ENCODE measurements at places on chromosomes 5 and 9.

GRCh38 chr5:133450286-133450685 is 162.1 kb downstream of the FSTL4 start:
- DNase-seq, result no peak

GRCh38 chr9:33285502-33285901 is 4.8 kb upstream of the NFX1 start:
- no peak for DNase-seq

DNA sequence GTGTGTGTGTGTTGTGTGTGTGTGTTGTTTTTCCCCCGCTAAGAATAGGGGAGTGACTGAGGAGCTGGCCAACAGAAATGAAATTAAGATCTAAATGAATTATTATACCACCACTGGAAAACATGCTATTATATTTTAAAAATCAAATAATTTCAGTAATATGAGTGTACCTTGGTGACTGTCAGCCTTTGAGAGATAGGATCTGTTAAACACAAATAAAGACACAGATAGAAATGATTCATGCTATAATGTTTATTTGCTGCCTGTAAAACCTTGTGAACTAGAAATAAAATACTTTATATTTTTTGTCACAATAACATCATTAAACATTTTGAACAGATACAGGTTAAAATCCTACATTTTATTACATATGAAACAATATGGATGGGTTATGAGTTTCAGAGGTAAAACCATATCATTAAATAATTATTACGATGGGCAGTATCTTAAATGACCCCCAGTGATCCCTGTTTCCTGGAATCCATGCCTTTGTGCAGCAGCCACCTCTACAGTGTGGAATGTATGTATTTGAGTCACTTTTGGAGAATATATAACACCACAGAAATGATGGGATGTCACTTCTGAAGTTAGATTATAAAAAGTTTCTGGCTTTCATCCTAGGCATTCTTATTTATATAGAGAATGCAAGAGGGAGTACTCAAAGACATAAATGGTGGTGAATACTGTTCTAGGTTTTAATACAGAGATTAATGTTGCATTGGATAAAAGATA is 617.2 kb downstream of the CDH18 start:
- DNase-seq, result no peak

- DNase-seq, result no peak
Measured at GRCh38 chr9:92615790-92616189, 54.1 kb downstream of the IPPK start.

DNA sequence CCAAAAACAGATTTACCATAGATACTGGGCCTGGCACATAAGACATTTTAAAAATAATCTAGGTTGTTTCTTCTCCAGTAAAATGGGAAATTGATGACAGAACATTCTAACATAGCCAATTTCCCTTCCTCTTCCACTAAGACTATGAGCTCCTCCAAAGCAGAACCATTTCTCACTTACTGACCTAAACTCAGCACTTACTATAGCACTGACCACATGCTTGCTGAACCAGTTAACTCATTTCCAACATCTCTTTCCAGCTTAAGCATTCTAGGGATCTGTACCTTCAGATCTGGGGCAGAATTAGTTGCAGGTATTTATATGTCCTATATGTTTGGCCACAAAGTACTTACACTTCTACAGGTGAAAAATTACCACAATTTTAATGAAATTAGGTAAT is 58.9 kb downstream of the TTC39B start:
- no peak for DNase-seq

- DNase-seq, result no peak
Measured at GRCh38 chr9:5089737-5090136, 95.7 kb downstream of the INSL6 start.

DNA sequence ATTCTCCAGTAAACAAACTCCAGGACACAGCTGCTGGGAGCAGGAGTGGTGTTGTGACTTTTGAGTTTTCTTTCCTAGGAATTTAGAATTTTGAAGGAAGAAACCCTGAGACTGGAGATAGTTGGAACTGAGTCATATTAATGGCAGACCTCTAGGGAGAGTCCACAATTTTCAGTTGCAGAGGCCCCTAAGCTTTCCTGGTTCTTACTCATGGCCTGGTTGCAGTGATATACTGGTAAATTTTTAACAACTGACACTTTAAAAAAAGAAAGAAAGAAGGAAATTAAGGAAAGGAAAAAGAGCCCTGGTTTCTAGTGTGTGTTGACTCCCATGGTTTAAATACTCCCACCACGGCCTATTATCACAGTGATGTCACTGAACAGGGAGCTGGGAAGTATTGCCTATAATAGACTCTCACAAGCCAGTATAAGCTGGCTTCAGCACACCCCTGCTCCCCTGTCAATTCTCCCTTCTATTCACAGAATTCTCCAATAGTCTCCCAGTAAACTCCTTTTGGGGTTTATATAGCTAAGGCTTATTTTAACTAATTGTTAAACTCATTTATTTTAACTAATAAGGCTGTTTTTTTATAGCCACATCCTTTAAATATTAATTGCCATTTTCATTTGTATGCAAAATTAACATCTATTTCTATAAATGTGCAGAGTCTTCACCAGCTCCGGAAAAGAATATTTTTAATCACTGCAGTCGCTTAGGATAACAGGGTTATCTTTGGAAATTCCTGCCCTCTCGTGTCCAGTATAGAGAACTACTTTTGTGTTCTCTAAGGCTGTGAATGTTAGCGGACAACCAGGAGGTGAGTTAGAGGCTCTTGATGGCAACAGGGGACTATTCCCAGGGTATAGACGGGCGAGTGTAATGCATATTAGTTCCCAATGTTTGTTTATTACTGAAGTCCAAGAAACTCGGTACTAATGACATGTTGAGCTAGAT is 59.7 kb downstream of the GGTA1 start:
- no peak for DNase-seq

DNA sequence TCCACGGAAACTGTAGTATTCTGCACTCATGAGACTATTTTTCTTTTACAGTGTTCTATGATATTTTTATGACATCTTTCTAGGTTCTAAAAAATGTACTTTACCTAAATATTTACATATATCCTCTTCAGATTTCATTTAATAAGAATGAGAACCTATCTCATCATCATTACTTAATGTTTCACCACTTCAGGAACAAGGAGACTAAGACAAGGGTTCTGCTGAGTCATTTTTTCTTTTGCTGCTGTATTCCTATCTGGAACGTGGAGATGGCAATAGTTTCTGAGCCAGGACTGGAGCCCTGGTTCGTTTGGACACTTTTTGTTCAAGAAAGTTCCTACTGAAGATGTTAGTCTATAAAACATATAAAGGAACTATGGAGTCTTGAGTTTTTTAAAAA is 258.2 kb upstream of the MAP3K1 start:
- no peak for DNase-seq

GRCh38 chr5:124592891-124593290 is 153.5 kb downstream of the ZNF608 start:
- no peak for DNase-seq

- no peak for DNase-seq
Measured at GRCh38 chr9:37430841-37431597, 8.5 kb downstream of the GRHPR start.

DNA sequence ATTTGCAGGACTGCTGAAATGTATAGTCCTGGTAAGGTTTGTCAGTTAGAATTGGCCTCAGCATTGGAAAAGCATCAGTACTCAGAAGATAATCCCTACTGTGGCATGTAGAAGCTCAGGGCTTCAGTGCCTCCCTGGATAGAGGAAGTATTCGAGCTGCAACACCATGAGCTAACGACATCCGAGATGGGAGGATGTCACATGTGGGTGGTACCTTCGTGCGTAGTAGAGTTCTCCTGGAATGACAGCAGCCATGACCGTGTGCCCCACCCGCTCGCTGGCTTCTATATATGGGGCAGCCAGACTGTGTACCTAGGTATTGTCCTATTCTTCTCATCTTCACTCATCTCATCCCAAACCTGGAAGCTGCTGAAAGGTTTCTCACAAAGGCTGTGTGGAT is 345.8 kb upstream of the KLF9 start:
- DNase-seq, result no peak

- no peak for DNase-seq
Measured at GRCh38 chr5:32449262-32449661, 4.7 kb upstream of the ZFR start.

DNA sequence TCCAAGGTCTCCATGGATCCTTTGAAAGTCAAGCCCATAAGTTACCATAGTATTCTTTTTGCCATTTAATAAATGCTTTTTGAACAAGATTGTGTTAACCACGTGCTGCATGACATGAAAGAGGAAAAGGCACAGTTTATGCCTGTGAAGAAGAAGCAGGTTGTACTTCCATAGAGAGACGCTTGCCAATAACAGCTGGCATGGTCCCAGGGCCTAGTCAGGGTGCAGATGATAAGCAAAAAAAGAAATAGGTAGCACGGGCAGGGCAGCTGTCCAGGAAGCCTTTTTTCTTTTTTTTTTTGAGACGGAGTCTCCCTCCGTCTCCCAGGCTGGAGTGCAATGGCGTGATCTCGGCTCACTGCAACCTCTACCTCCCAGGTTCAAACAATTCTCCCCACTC is 71.8 kb upstream of the CLINT1 start:
- DNase-seq, result no peak

GRCh38 chr9:9996259-9996658 is 616.5 kb downstream of the PTPRD start:
- no peak for DNase-seq

GRCh38 chr5:139684350-139684880 is 36.3 kb downstream of the CXXC5 start:
- no peak for DNase-seq

DNA sequence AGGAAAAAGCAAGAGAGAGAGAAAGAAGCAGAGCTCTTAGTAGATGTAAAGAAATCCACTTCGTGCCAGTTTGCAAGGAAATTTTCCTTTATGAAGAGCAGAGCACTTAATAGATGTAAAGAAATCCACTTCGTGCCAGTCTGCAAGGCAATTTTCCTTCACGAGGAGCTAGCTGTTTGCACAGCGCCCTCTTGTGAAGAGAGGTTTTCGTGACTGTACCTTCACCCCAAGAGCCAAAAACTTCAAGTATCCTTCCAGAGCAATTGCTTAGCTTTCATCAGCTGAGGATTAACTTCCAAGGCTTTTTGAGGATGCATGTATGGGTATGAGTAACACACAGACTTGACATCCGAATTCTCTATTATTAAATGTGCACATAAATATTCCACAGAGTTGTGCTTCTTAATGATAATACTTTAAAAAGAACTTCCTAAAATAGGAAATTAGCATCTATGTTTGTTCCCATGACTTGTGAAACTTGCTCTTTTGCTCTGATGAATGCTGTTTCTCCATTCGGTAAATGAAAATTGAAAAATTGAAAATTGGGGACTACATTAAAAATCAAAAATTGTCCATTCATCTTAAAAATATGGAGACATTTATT is 525.6 kb downstream of the PDE4D start:
- DNase-seq, result peak; percentile 52

GRCh38 chr5:38029397-38030065 is 189.7 kb upstream of the GDNF start:
- DNase-seq, result no peak

- DNase-seq, result no peak
Measured at GRCh38 chr9:76615177-76615603, 149.0 kb upstream of the PCA3 start.

GRCh38 chr5:59765446-59765845 is 128.1 kb downstream of the PDE4D start:
- DNase-seq, result no peak

GRCh38 chr9:21634951-21635350 is 152.8 kb upstream of the IFNE start:
- DNase-seq, result no peak

DNA sequence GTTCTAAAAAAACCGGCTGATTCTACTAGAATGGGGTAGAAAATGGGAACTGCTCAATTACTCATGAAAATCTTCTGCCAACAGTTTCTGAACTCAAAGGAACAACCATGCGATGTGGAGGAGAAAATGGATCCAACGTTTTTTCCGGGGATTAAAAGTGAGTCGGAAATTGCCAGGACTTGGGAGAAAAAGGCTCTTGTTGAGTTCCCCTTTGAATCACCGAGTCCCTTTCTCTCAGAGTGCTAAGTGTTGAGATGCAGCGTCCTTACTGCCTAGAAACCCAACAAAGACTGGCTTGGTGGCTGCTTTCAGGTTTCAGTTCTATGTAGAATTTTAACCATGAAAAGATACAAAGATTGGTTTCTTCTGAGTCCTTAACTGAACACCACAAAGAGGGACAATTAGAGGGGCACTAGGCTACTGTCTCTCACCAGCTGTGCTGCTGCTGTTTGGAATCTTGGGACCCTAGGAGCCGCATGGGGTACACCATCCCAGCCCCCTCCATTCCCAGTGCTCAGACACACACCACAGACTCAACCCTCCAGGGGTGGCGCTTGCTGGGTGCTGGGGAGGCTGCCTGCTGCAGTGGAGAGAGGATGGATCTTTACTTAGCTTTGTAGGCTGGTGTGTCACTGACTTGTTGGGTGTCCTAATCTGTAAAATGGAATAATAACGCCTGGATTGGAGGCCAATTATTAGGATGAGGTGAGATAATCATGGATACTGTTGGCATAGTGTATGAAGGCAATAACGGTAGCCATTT is 21.5 kb upstream of the NEUROG1 start:
- DNase-seq, result no peak

DNA sequence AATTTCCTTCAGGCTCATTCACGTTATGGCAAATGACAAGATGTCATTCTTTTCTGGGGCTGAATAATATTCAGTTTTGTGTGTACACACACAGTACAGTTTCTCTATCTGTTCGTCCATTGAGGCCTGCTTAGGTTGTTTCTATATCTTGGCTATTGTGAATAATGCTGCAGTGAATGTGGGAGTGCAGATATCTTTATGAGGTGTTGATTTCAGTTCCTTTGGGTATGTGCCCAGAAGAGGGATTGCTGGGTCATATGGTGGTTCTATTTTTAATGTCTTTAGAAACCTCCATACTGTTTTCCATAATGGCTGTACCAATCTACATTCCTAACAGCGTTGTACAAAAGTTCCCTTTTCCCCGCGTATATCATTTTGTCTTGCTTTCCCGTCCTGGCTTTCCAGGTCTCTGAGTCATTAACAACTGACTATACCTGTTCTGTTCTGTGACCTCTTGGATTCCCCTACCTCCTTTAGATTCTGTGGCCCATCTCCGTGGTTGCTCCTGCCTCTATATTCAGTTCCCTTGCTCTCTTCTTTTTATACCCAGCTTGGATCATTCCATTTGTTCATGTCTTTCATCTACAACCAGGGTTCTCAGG is 6.8 kb downstream of the SNX30 start:
- DNase-seq, result no peak

GRCh38 chr9:3288686-3289085 is 237.1 kb downstream of the RFX3 start:
- no peak for DNase-seq

DNA sequence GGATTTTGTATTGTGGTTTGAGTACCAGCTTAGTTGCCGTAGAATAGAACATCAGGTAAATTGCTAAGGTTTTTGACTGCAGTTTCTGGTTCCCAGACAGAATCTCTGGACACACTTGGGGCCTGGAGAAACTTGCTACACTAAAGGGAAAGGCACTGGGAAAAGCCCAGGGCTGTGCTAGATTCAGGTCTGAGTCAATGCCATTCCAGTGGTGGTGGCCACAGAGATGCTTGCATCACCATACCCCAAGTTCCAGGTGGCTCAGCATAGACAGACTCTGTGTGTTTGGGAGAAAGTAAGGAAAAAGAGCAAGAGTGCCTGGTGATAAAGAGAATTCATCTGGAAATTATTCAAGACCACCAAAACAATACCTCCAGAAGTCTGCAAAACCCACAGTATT is 120.6 kb downstream of the HMHB1 start:
- DNase-seq, result no peak

All from neuronal stem cell (in vitro differentiated cells).